Stimulated activated CD4-positive, alpha-beta T cell treated with anti-CD3 and anti-CD28 coated beads, Interleukin-1b, Interleukin-23, amount 100 ng/mL, for 24 hours (primary cell): ENCODE measurements at places on chromosomes 13 and 19.

GRCh38 chr13:60392131-60392530 lies 4.9 kb upstream of the TDRD3 start:
- DNase-seq: no peak

DNA sequence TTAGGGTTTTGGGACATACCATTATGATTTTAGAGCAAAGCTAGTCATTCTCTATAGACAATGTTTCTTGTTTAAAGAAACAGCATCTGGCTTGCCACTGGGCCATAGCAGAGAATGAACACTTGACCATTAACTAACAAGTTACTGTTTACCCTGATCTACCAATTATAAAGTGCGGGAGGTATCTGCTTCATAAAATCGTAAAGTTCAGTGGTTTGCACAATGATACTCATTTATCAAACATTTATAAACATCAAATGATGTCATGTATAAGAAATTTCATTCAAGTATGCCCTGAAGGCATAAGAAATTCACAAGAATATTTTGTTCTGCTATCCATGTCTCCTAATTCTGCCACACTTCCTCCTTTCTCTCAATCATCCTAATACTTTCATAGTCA lies 139.2 kb downstream of the PCDH20 start:
- no peak for DNase-seq

GRCh38 chr13:38042771-38043170 lies 173.2 kb upstream of the TRPC4 start:
- no peak for DNase-seq

- no peak for DNase-seq
These were observed 9.7 kb downstream of the PRKCSH start for GRCh38 chr19:11445141-11445540.

DNA sequence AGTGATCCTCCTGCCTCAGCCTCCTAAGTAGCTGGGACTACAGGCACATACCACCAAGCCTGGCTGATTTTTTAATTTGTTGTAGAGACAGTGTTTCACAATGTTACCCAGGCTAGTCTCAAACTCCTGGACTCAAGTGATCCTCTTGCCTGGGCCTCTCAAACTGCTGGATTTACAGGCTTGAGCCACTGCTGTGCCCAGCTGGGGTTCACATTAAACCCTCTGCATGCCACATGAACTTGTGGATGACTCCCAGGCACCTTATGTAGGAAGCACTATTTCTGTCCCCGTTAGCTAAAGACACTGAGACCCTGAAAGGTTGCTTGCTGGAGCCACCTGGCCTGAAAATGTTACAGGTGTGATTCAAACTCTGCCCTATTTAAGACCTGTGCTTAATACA lies 10.5 kb downstream of the MYH14 start:
- DNase-seq: no peak

DNA sequence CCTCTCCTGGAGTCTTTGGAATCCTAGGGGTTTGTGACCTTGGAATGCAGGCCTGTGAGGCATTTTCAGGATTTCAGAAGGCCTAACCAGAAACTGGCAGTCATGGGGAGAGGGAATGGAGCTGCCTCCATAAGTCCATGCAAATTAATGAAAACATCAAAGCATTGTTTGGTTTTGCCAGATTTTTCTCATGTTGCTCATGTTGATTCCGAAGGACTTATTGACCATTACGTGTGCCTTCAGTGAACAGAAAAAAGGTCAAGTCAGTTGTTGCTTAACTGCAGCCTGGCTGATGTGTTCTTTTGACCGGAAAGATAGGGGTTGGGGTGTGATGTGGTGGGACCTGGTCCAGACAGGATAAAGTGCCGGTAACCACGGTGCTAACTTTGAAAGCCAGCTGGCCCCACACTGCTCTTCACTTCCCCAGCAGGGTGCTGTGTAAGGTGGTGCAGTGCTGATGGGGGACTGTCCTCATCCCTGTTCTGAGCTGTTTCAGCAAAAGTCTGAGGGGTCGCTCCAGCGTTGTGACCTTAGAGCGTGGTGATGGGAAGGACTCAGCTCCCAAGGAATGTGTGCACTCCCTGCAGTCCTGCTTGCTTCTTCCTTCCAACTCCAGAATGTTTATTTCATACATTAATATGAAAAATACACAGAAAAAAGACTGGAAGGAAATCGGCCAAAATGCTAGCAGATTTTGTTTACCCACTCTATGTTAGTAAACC lies 3.5 kb downstream of the RNF113B start:
- DNase-seq: no peak

- DNase-seq: no peak
These were observed 51.7 kb downstream of the EDNRB start for GRCh38 chr13:77866971-77867370.

- no peak for DNase-seq
These were observed 9.3 kb downstream of the TPT1 start for GRCh38 chr13:45331692-45332035.

DNA sequence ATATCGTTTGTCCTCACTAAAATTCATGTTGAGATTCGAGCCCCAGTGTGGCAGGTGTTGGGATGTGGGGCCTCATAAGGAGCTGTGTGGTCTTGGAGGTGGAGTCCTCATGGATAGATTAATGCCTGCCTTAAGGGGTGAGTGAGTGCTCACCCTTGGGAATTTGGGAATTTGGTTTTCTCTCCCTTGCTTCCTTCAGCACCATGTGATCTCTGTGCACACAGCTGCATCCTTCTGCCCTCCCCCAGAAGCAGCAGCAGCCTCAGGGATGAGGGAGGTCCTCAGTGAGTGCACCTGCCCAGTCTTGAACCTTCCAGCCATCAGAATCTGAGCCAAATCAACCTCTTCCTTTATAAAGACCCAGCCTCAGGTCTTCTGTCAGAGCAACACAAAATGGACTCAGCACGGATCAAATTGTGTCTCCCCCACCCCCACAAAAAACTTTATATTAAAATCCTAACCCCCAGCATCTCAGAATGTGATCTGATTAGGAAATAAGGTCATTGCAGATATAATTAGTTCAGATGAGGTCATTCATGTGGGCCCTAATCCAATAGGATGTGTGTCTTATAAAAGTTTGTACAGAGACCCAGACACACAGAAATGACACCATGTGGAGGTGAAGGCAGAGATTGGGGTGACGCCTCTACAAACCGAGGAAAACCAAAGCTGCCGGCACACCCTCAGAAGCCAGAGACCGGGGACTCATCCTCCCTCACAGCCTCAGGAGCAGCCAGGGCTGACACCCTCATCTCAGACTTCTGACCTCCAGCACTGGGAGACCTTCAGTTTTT lies 12.9 kb downstream of the CYTH2 start:
- DNase-seq: no peak

DNA sequence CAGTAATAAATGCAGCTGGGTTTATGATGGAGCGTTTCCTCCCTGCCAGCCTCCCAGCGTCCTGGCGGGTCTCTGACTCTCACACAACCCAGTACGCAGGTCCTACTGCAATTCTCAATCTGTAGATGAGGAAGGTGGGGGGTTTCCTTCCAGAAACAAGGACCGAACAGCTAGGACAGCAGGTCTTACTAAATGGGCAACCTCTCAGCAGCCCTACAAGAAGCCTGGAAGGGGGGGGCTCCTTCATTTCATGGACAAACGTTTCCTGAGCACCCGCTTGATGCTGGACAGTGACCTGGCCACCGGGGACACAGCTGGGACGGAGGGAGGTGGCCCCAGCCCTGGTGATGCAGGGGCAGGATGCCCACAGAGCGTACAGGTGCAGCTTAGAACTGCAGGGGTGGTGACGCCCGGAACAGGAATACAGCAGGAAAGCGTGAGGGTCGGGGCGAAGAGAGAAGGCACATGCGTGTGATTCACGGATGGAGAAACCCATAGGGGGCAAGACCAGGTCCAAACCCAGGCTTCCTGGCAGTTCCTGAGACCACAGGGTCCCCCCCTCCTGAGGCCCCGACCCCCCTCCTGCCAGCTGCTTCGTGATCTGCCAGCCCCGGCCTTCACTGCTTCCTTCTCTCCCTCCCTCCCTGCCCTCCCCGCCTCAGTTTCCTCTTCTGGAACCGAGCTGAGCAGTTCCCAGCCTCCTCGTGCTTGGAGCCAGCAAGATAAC lies 732 bp upstream of the C2CD4C start:
- no peak for DNase-seq

DNA sequence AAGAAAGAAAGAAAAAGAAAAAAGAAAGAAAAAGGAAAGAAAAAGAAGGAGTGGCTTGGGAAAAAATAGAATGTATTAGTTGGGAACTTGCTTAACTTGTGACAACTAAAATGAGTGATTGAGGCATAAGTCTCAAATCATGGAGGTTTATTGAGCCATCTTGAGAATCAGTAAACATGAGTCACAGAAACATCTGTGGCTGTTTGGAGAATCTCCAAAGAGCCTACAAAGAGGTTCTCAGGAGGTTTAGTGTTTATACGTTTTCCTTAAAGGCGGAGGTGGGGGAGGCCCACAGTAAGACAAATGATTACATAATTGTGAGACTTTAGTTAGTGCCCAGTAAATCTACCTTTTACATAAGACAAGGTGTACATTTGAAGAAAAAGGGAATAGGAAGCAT lies 38.6 kb downstream of the WDR87 start:
- DNase-seq: no peak

GRCh38 chr13:57582032-57582431 lies 49.5 kb upstream of the PCDH17 start:
- DNase-seq: no peak

- DNase-seq: no peak
These were observed 33.3 kb upstream of the ALOX5AP start for GRCh38 chr13:30702006-30702405.

GRCh38 chr19:32349051-32349450 lies 3.6 kb downstream of the ZNF507 start:
- no peak for DNase-seq

DNA sequence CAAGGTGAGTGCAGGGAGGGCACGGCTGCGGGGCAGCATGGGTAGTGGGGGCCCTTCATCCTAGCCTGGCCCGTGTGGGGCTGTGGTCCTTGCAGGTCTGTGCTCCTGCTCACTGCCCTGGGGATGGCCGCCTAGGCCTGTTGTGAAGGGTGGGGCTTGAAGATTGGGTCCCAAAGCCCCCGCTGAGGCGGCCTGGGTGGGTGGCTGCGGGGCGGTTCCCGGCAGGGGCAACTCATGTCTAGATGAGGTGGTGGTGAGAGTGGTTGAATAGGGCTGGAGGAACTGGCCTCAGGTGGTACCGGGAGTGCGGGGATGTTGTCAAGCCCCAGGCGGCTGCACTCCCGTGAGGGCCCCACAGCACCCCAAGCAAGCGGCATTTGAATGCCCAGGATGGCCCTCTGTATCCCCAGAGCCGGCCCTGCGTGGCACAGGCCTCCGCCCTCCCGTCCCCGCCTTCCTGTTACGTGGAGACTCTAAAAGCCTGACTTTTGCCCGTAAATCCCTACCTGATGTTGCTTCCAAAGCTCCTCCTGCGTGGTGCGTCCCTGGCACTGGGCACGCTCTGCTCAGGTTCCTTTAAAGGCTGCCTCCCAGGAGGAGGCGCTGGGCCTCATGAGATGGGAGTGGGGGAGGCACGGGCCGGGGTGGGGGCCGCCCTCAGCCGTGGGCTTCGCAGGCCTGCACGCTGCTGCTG lies 15.0 kb downstream of the SPPL2B start:
- no peak for DNase-seq

GRCh38 chr19:42596391-42597072 lies 1.8 kb upstream of the CEACAM8 start:
- DNase-seq: peak; percentile 27

DNA sequence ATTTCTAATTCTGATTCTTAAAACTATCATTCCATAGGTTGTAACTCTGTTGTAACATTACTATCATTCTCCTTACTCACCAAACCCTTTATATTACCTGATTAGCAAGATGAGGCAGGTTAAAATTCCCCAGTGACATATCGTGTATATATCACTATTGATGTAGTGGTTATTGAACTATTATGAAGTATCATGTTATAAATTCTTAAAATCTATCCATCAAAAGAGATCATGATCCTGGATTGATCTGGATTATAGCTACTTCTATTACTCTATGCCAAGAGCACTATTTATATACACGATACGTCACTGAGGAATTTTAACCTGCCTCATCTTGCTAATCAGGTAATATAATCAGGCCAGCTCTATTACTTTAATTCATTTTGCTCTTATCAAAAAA lies 533.9 kb downstream of the SLITRK6 start:
- DNase-seq: no peak

- DNase-seq: no peak
These were observed 39.1 kb upstream of the EEF1AKMT1 start for GRCh38 chr13:20812890-20813289.

GRCh38 chr13:46342538-46342937 lies 44.5 kb downstream of the RUBCNL start:
- DNase-seq: no peak

DNA sequence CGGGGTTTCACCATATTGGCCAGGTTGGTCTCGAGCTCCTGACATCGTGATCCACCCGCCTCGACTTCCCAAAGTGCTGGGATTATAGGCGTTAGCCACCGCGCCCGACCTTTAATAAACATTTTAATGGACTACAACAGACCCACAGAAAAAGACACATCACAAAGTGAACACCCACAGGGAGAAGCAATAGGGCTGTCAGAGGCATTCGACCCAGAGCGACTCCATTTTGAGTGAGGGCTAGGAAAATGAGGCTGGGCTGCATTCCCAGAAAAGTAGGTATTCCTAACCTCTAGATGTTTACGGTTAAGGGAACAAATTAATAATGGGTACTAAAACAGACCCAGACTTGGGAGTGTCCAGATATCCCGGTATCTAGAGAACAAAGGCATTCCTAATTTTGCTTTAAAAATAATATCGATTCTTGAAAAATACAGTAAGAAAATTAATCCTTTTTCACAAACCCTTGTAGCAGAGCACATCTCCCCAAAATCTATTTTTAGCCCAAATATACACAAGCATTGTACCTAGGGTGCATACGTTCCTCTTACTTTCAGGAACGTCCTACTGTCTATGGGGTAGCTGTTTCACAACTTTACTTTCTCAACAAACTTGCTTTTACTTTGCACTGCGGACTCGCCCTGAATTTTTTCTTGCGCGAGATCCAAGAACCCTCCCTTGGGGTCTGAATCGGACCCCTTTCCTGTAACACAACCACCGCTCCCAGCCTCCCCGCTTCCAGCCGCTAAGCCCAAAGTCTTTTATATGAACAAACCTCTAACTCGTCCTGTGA lies 811 bp upstream of the ZNF8 start:
- DNase-seq: no peak

- DNase-seq: no peak
These were observed 180.7 kb downstream of the SLITRK6 start for GRCh38 chr13:85618521-85618920.

GRCh38 chr13:18936104-18936503 lies 245.5 kb downstream of the TUBA3C start:
- DNase-seq: no peak

DNA sequence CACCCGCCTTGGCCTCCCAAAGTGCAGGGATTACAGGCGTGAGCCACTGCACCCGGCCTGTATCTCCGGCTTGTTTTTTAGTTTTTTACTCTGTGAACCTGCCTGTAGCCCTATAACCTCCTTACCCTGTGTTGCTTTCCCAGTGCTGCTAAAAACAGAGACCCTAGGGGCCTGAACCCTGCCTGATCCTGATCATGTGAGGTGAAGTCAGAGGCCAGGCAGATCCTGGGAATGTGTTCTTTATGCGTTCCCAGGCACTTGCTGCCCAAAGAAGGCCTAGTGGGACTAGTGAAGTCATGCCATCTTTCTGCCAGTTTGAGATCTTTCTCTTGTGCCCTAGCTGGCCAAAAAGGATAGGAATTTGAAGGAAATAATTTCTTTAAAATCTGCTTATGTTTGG lies 4.6 kb downstream of the UBA2 start:
- no peak for DNase-seq
